ENCODE measurements at places on chromosomes 3 and 15.

- no peak for DNase-seq
These were observed 11.4 kb downstream of the CDIN1 start for GRCh38 chr15:36590838-36591237.

DNA sequence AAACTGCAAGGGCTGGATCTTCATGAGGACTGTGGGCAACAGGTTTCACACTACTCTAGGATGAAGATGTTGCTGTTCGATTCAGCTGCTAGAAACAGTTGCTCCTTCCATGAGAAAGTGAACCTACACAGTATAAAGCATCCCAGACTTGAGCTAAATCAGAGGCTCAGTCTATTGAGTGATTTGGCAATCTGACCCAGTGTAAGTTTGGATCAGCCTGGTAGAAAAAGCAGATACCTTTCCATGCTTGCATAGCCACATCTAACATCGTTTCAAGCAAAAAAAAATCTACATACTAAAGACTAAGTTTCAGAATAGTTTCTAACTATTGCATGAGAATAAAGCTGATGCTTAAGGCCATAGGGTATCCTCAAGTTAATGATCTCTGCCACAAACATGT, 4.6 kb downstream of the UQCC5 start:
- DNase-seq: no peak

- DNase-seq: no peak
These were observed 30.5 kb downstream of the NEO1 start for GRCh38 chr15:73082812-73083211.

- no peak for DNase-seq
These were observed 60.9 kb downstream of the TGFBR2 start for GRCh38 chr3:30667280-30667651.

- no peak for DNase-seq
These were observed 883 bp downstream of the RTP4 start for GRCh38 chr3:187369089-187369447.

DNA sequence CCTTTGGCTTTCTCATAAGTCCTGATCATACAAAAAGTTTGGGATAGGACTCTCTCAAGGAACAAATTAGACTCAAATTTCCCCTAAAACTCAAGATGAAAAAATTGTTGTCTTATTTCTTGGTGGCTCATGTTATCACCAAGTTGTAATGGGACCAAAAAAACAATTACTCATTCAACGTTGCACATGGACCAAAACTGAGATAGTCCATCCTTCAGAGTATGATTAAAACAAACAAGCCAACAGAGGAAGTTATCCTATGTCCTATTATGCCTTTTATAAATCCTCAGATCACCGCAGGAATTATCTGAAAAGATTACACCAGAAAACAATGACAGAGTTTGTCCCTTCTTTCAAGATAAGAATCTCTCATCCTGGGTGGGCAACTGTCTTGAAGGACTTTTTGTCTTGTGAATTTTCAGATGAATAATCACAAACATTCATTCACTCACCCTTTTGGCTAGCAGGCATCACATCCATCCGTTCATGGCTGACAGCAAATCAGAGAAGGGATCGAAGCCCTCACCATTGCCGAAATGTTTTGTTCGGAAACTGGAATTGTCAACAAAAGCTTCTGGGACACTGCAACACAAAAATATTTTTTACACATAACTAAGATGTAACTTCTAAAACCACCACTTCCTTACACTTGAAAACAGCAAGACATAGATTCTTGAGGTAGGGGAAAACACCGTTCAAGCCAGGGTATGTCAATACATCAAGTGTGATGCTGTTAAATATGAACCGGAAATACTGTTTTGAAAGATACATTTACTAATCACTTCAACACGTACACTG, 90.4 kb downstream of the FOXP1 start:
- no peak for DNase-seq

- DNase-seq: no peak
These were observed 65.6 kb downstream of the ITGA11 start for GRCh38 chr15:68366314-68366713.

GRCh38 chr3:127135241-127136023, 57.5 kb upstream of the PRR23E start:
- DNase-seq: no peak

GRCh38 chr3:10304905-10305304, 12.2 kb upstream of the GHRL start:
- no peak for DNase-seq
